ENCODE measurements at places on chromosomes 6 and 20.

DNA sequence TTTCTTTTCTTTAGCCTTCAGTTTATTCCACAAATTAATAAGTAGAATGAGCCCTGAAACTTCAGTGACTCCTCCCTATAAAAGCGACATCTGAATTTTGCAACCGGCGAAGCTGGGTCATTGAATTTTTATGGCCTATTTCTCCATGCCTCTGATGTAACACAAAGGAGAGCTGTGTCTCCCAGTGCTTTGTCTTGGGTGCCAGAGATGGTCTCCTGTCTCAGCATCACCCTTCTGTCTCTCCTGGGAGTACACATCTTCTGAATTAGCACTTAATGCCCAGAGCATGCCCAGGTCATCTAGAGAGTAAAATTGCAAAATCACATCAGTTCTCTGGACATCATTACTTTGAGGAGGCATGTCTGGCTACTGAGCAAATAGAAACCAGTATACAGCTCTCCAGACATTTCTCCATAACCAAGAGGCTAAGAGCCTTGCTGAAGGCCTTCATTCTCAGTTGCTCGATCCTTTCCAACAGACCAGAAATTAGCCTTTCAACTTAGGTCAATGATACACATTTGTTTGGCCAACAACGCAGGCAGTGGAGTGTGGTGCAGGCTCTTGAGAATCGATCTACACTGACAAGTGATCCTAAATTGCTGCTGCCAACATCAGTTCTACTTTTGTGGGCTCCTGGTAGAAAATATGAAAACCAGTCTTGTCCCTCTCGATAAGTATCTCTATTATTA is 176.0 kb upstream of the FOXQ1 start:
- DNase-seq: no peak

DNA sequence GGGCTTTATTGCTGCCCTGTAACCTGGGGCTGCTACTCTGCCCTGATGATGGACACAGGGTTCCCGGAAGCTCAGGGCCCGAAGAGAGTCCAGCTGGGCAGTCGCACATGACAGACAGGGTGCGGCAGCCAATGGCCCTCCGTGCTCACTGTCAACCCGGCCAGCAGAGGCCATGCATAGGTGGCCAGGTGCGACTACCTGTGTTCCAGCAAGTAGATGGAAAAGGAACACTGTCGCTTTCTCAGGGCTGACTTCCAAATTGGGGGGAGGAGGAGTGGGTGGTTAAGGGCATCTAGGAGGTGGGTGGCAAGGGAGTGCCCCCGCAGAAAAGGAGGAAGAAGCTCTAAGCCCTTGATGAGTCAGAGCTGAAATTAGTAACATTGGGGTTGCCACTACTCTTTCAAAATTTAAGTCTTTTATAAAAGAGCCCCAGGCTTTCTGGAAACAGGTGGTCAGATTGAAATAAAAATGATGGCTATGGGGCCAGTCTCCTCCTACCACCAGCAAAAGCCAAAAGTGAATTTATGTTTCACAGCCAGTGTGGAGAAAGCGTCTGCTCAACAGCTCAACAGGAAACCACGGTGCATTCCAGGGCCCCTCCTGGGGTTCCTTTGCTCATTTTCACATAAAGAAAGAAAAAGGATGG is 2.3 kb upstream of the RAMACL start:
- DNase-seq: no peak

DNA sequence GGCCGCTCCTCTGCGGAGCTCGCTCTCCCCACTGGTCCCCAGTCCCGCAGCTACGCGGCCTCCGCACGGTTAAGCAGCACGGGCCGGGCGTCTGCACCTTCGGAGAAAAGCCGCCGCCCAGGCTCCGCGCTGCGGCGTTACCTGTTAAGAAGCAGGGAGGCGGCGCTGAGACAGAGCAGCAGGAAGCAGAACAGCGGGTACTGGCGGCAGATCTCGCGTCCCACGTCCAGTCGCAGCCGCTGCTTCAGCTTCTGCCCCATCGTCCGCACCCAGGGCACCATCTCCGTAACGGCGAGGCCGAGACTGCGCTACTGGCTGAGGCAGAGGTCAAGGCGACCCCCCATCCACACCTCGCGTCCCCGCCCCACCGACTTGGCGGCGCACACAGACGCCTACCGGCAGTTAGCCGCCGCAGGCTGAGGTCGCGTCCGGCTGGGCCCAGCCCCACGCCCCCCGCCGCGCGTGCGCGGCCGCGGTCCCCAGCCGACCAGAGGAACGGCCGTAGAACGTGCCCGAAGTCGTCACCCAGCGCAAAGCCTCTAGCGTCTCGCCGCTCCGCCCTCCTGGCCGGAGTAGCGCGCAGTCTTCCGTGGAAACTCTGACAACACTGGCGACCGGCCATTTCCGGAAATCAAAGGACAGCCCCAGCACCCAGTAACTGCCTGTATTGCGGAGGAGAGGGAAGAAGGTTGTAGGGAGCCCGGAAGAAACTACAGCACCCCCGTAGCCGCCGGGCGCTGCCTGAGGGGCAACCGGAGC is at the start of gene SNX14:
Gene SNX14 (minus strand): TSS at position 421 of the 759 bp plus-strand sequence. CDS start 140 bp downstream, at position 281.
- peak; percentile 55 for DNase-seq

DNA sequence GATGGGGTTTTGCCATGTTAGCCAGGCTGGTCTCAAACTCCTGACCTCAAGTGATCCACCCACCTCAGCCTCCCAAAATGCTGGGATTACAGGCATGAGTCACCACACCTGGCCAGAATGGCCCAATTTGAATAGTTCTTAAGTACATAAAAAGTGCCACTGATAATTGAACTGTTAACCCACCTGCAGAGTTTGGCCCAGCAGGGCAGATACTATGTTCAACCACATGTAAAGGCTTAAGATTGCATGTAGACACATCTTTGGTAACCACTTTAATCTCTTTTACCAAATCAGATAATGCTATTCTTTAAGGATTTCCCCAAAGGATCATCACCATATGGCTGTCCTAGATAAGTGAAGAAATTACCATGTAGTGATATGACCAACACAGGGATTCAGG is 21.3 kb upstream of the SGK1 start:
- DNase-seq: no peak

DNA sequence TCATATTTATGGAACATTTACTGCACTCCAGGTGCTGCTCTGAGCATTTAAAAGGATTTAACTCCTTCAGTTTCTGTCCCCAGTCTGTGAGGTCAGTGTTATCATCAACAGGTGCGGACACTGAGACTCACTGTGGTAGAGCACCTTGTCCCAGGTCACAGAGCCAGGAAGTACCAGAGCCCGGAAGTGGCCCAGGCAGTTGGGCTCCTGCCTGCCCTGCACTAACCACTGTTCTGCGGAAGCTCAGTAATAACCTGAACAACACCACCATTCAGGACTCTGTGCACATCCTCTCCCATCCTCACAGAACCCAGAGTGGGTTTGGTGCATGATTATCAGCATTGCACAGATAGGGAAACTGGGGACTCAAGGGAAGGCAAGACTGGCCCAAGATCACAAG is 16.8 kb upstream of the SIRPG start:
- DNase-seq: no peak

DNA sequence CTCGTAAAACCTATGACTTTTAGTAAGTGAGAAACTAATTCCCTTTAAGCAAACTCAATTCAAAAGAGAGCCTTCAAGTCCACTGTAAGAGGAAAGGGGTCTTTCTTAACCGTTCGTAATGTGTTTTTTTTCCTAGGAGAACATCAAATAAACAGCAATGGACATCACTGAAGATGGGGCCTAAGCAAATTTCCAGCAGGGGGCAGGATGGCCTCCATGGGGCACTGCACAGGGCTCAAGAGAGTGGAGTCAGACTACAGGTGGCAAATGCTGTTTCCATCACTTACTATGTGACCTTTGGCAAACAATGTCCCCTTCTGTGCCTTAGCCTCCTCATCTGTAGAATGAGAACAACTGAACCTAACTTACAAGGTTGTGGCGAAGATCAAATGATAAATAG is 88.7 kb downstream of the ARHGAP18 start:
- no peak for DNase-seq

DNA sequence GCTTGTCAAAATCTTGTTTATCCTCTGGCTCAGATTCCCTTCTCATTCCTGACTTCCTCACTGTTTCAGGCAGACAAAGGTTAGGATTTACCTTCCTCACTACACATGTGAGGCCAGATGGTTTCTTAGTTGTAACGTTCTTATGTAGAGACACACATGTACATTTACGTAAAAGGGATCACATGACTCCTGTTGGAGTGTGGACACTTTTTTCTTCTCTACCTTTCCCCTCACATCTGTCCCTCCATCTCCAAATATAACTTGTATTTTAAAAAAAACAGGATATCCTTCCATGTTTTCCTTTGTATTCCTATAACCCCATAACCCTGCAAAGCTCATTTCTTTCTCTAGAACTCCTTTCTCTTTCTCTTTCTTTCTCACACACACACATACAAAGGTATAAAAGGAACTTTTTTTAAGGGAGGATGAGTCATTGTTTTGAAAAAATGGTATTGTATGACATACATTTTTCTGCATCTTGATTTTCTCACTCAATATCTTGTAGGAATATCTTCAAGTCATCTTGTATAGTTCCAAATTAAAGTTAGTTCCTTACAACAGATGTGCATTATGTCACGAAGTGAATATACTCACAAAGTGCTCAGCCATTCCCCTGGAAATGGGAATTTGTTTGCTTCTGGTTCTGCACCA is 78.2 kb upstream of the SULF2 start:
- DNase-seq: no peak

GRCh38 chr20:1657556-1658334 is at the start of gene SIRPG:
Gene SIRPG (minus strand): TSS chr20:1657779. CDS start chr20:1657714, 65 bp downstream.
- no peak for DNase-seq

DNA sequence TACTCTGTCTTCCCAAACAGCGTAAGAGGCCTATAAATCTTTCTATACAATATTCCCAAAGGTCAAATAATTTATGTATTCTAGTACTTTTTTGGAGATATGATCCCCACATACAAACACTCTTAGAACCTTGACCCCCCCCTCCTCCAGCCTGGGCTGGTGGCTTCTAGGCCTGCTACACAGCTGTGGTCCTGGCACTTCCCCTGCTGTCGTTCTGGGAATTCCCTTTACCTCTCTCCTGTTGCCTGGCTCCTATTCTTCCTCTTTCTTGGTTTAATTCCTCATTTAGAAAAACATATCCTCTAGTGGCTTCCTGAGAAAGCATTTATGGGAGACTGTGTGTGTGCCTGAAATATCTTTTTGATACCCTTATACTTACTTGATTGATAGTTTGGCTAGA is 4.1 kb upstream of the TXLNB start:
- DNase-seq: no peak

DNA sequence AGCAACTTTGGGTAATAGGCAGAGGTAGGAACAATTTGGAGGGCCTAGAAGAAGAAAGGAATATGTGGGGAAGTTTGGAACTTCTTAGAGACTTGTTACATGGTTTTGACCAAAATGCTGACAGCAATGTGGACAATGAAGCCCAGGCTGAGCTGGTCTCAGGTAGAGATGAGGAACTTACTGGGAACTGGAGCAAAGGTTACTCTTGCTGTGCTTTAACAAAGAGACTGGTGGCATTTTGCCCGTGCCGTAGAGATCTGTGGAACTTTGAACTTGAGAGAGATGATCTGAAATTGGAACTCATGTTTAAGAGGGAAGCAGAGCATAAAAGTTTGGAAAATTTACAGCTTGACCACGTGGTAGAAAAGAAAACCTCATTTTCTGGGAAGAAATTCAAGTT is 28.3 kb upstream of the TMEM200A start:
- no peak for DNase-seq

GRCh38 chr6:24401458-24401857 is 1.3 kb upstream of the MRS2 start:
- DNase-seq: no peak

GRCh38 chr6:21507811-21508210 is 85.7 kb upstream of the SOX4 start:
- DNase-seq: no peak

GRCh38 chr20:48620507-48621375 is 207.1 kb downstream of the PREX1 start:
- peak; percentile 27 for DNase-seq

GRCh38 chr6:81900616-81901015 is 148.1 kb upstream of the TENT5A start:
- DNase-seq: no peak

DNA sequence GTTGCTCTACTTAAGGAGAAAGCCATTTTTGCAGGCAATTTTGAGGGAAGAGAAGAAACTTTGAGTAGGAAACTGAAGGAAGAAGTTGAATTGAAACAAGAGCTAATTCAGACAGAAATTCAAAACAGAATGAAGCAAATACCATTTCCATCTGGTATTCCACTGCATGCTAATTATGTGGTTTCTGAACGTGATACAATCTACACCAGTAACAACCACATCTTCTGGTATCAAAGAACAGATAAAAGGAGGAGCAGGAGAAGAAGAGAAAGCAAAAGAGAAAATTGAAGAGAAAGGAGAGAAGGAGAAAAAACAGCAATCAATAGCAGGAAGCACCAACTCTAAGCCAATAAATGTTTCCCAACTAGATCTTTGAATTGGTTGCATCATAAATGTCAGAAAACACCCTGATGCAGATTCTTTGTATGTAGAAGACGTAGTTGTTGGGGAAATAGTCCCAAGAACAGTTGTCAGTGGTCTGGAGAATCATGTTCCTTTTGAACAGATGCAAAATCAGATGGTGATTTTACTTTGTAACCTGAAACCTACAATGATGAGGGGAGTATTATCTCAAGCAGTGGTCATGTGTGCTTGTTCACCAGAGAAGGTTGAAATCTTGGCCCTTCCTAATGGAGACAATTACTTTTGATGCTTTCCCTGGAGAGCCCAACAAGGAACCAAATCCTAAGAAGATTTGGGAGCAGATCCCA is 132.4 kb downstream of the MACROD2 start:
- no peak for DNase-seq

- no peak for DNase-seq
Observed at GRCh38 chr6:127216810-127217789, 49.6 kb upstream of the RNF146 start.

DNA sequence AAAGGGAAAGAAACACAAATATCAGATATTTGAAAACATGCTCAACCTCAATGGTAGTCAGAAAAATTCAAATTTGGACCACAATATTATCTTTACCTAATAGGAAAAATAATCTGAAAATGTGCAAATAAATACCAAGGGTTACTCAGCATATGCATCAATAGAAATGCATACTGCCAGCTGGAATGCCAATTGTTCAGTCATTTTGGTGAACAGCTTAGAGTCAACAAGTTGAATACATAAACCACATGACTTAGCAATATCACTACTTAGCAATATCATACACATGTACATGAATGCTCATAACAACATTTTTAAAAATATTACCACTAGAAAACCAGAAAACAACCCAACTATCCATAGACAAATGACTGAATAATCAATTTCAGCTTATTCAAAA is 212.7 kb downstream of the PTPRK start:
- DNase-seq: no peak

- peak; percentile 19 for DNase-seq
Observed at GRCh38 chr6:158660333-158660754, 10.5 kb downstream of the SYTL3 start.

DNA sequence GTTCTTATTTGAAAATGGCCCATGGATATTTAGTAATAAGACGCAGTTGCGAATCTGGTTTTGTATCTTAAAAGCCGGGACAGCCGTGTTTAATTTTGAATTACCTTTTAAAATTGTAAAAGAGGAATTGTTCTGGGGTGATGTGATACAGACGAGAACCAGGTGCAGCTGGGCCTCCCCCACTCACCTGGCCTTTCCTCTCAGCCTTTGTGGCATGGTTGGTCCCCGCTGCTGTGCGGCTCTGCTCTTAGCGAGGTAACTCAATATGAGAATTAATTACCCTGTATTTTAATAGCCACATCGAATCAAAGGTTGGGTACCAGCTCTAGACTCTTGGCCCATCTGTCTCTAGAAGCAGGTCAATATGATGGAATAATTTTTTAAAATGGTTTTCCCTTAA is 56.5 kb upstream of the DACT2 start:
- DNase-seq: no peak
